SJCRH30 (cell line): ENCODE measurements at places on chromosomes 6 and 20.
A peak's percentile ranks its signal among the peaks of the same experiment; 100 is the strongest.

- no peak for DNase-seq
These were observed 64.6 kb upstream of the PIM1 start for GRCh38 chr6:37105148-37106050.

DNA sequence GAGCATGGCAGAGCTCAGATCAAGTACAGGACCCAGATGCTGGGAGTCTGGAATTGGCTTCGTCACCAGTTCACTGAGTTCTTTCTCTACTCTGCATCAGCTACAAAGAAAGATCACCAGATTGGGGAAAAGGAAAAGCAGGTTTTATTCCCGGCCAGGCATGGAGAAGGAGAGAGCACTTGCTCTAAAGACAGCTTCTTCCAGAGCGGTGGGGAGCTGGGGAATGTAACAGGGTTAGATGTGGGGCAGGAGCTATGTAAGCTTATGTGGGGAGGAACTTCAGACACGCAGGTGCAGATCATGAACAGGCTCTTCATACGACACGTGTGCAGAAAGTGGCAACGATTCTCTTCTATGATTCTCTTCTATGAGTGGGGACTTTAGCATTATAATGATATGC lies 4.9 kb upstream of the ACSS1 start:
- no peak for DNase-seq

DNA sequence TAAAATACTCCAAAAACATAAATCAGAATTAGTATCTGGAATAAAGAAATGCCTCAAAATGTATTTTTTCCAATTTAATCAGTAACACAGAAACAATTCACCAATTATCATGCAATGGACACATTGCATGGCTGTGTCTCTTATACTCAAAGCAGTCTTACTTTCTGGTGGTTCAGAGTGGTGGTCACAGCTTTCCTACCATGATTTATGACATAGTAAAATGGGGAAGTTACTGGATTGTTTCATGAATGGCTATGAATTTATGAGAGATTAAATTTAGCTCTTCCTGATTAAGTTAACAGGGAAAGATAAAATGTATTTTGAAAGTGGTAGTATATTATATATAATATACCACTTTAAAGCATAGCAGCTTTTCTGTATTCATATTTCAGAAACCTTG lies 331.5 kb upstream of the MAP3K7 start:
- no peak for DNase-seq

GRCh38 chr6:66489269-66489987 lies 782.4 kb upstream of the EYS start:
- no peak for DNase-seq

DNA sequence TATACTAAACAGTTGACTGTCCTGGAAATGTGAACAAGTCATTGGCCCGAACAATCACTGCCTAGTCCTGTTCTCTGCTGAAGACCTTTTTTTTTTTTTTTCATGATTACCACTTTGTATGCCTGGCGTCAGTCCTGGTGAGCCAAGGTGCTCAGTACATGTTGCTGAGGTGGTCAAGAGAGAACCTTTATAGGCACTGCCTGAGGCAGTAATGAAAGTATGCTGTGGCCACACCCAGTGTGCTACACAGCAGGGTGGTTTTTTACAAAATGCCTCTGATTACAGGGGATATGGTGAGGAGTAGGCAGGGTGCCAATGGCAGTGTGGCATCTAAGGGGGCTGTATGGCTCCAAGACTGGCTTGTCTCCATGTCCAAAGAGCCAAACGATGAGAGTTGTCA lies 135.1 kb upstream of the ENPP5 start:
- no peak for DNase-seq

GRCh38 chr20:54476169-54477009 lies 996 bp downstream of the DOK5 start:
- DNase-seq, result no peak

DNA sequence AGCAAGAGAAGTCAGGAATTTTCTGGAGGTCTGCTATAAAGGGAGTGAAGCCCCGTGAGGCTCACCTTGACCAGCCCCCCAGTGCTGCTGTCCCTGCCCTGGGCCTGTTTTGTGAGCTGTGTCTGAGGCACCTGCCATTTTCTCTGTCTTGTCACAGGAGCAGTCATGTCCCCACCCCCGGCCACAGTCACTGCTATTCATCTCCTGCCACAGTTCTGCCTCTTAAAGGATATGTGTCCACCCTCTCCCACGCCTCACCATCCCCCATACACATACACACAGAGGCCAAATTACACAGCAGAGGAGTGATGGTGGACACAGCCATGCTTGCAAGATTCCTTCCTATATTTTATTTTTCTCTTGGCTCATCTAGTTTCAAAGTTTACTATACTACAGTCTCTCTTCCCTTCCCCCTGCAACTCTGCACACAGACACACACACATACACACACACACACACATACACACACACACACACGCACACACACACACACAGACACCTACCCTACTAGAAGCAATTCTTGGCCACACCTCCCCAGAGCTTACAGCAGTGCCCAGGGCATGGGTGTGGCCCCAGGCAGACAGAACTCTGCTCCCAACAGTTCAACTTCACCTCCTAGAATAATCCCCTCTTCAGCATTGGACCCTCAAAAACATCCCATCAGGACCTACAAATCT lies 68.7 kb upstream of the TAB2 start:
- no peak for DNase-seq

- no peak for DNase-seq
These were observed 108.0 kb upstream of the FAM184A start for GRCh38 chr6:119186490-119186889.

- no peak for DNase-seq
These were observed 709.6 kb upstream of the MARCKS start for GRCh38 chr6:113147544-113147943.

DNA sequence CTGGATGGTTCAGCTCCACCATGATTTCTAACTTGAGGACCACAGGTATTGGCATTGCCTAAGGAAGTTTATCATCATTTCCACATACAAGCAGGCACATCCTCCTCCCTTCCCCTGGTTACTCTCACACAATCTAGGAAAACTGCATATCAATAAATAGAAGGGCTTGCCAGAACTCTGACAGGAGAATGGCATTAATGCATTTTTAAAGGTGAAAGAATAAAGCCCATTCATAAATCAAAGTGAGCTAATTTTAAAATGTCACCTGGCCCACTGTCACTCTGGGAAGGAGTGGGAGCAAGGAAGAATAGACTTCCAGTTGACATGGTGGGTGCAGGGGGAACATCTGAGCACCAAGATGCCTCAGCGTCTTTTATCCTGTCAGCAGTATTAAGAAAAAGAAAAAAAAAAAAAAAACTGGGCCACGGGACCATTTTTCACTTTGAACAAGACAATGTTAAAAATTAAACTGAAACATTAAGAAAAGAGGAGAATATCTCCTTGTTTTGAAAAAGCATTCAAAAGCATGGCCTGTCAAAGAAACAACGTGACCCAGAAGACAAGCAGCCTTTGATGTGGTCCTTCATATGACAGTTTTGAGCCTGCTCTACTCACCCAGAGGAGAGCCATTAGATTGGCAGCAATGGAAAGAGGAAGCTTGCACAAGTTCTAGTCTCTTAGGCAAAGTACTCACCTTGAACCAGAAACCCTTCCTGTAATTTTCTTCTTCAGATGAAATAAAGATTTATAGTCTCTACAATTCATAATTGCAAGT lies 39.3 kb upstream of the SMLR1 start:
- no peak for DNase-seq

GRCh38 chr6:89208551-89208950 lies 8.6 kb downstream of the GABRR1 start:
- DNase-seq, result no peak

DNA sequence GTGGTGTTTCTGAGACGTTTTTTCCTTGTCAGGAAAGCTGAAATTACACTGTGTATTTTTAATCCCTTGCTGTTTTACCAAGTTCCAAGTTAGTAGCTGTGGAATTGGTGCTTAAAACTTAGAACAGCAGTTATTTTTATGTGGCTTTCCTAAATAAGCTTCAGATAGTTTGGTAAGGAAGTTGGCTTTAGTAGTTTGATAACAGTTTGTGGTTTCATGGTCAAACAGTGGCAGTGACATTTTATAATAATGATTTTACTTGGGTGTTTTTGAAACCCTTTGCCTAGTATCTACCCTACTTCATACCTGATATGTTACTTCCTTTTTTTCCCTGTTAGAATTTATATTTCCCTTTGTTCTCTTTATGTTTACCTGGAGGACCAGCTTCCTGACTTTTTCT lies 164.9 kb downstream of the JARID2 start:
- DNase-seq, result no peak

- no peak for DNase-seq
These were observed 19.1 kb downstream of the PTPRA start for GRCh38 chr20:2892376-2892775.

DNA sequence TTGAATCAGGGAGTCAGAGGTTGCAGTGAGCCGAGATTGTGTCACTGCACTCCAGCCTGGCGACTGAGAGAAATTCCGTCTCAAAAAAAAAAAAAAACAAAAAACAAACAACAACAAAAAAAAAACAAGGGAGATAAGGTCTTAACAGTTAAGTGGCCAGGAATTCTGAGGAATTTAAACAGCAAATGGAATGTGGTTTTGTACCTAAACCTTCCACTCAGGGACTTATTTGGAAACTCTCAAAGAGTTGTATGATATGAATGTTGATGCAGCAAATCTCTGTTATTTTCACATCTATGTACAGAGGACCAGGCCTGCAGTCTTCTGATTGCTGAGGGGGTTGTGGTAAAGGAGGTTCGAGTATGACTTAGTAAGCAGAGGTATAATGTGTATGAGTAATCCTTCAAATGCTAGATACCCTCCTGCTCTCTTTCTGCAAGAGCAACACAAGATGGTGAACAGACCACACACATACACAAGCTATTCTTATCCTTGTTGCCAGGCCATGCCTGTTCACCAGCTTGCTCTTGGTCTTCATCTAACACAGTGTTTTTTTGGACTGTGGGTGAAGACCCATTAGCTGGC lies 174.9 kb upstream of the SCGN start:
- no peak for DNase-seq

DNA sequence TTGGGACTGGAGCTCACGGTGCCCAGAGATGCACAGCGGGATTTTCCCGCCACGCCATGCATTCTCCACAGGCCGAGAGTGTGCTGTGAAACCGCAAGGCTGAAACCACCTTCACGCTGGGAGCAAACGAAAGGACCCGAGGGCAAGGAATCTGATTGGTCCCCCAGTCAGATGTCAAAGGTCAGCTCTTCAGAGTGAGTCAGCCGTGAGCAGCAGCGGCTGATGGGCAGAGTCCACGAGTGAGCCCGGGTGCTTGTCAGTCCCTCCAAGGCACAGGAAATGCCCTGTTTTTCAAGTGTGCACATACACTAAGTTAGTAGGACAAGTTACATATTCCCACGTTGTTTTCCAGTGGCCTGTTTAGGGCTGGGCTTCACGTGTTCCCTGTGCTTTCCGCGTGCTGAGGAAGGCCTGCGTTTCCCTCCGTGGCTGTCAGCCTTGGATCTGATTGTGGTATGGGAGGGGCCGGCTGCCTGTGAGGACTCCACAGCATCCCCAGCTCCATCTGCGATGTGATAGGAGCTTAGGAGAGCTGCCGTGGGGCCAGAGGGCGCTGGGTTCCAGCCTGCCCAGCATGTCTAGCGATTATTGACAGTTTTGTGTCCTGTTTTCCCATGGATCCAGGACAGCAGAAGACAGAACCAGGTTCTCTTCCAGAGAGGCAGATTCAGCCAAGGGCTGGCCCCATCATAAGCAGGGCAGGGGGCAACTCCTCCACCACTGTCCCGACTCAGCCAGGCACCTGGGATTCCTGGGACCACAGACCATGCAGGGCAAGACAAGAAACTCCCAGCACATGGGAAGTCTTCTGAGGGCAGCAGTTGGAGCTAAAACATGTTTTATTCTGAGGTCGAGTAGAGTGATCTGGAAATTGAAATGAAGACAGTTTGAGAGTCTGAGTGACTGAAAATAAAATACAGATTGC lies 38.2 kb upstream of the FRMD1 start:
- DNase-seq, result no peak

DNA sequence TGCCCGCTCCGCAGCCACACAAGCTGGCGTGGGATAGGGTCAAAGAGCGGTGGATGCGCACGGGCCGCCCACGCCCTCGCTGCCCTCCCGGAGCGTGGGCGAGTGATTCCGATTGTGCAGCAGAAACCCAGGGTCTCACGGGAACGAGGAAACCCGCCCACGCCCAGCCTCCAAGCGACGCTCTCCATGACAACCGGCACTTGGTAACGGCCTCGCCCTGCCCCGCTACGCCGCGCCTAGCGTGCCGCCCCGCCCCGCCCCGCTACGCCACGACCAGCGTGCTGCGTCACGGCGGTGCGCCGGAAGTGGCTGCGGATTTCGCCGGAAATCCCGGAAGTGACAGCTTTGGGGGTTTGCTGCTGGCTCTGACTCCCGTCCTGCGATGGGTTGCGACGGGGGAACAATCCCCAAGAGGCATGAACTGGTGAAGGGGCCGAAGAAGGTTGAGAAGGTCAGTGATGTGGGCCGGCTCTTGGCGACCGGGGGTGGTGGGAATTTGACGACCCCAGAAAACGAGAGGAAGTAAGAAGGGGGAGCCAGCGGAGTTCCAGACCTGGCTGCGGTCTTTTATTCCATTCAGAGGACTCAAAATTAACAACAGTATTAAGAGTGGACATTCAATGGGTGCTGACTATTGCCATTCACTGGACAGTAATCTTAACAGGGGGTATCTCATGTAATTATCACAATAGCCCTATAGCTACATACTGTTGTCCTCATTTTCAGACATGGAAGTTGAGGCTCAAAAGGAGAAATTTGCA lies at the start of gene RTF2:
Gene RTF2 (plus strand): TSS at position 312 of the 761 bp plus-strand sequence. CDS start 71 bp downstream, at position 383.
- peak; percentile 99 for DNase-seq

- peak; percentile 77 for DNase-seq
These were observed 1.1 kb upstream of the JAG1 start for GRCh38 chr20:10674684-10675449.

DNA sequence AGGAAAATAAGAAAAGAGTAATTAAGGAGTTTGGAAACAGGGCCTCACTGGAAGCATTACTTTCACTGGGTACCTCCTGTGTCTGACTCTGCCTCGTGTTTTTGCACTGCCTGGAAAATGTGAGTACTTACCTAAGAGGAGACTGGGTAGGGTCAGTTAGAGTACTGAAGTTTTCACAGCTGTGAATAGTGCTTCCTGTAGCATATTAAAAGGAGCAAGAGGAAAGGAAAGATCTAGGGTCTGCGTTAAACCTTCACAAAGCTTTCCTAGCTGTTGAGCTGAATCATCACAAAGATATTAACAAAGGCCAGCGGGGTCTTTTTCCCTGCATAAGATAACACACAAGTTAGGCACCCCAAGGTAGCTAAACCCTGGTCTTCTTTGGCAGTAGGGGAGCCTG lies 82.3 kb downstream of the MLIP start:
- no peak for DNase-seq

DNA sequence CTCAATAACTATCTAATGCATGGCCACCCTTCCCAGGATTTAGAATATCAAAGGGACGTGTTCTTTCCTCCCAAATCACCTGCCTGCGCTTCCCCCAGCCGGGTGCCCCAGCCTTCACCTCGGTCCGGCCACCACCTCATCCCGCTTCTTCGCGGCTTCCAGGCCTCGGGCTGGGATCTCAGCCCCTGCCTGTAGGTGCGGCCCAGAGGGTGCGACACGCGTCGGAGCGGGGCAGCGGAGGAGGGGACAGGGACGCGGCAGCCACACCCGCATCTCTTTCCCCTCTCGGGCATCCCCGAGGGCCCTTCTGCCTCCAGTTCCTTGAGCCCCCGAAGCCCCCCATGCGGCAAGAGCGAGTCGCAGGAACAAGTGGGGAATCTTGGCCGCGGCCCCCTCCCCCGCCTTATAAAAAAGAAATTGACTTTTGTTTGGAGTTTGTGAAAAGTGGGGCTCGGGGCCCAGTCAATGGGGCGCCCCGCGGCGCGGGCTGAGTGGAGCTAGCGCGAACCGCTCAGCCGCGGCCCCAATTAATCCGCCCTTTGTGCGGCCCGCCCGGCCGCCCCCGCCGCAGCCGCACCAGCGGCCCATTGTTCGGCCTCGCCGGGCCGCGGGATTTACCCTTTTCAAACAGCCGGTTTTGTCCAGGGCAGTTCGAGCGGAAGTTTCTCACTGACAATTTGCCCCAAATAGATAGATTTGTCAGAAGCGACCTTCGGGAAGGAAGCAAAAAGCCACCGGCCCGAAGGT lies 8.4 kb upstream of the NR2E1 start:
- no peak for DNase-seq
